ENCODE measurements at places on chromosomes 6 and 20.

DNA sequence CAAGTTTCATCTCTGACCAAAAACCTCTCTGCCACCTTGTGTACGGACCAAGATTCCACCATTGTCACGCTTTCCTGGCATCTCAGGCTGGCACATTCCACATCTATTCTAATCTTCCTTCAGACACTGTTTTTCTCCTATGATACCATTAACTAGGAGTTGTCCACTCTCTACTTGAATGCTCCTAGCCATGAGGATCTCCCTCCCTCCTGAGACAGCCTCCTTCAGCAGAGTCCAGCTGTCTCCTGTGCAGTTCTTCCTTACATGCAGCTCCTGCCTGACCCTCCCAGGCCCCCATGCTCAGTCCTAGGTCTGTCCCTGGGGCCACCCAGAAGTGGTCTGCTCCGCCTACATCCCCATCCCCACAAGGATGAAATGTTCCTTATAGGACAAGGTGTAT lies 90.9 kb downstream of the CHMP4B start:
- no peak for DNase-seq

DNA sequence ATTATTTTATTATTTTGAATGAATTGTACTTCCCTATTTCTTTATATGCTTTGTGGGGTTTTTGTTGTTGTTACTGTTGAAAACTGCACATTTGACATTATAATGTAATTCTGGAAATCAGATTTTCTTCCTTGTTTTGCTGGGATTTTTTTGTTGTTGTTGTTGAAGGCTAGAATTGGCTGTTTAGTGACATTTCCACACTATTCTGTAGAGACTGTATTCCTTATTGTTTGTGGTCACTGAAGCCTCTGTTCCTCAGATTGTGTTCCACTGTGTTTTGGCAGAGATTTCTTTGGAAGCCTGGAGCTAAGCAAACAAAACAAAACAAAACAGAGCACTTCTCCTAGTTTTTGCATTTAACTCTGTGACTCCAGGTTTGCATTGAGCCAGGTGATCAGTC lies 52.9 kb downstream of the CDYL start:
- no peak for DNase-seq

- no peak for DNase-seq
These were observed 34.0 kb downstream of the CPNE5 start for GRCh38 chr6:36805096-36805797.

GRCh38 chr20:53291548-53291947 lies 302.1 kb downstream of the ZNF217 start:
- DNase-seq = no peak

GRCh38 chr6:28634411-28634760 lies 108.7 kb downstream of the GPX5 start:
- DNase-seq = no peak

- DNase-seq = no peak
These were observed 49.5 kb downstream of the TFAP2D start for GRCh38 chr6:50762798-50763197.

All from GDM1 (cell line).